Hematopoietic multipotent progenitor cell treated with erythropoietin and hydrocortisone succinate and interleukin-3 and kit ligand, for 4 days (in vitro differentiated cells): ENCODE measurements at places on chromosomes 1 and 21.

- DNase-seq: no peak
Observed at GRCh38 chr1:182611326-182611725, 7.1 kb upstream of the RGS16 start.

- peak; percentile 73 for DNase-seq
Observed at GRCh38 chr1:204445860-204446412, 34.3 kb upstream of the PPP1R15B start.

DNA sequence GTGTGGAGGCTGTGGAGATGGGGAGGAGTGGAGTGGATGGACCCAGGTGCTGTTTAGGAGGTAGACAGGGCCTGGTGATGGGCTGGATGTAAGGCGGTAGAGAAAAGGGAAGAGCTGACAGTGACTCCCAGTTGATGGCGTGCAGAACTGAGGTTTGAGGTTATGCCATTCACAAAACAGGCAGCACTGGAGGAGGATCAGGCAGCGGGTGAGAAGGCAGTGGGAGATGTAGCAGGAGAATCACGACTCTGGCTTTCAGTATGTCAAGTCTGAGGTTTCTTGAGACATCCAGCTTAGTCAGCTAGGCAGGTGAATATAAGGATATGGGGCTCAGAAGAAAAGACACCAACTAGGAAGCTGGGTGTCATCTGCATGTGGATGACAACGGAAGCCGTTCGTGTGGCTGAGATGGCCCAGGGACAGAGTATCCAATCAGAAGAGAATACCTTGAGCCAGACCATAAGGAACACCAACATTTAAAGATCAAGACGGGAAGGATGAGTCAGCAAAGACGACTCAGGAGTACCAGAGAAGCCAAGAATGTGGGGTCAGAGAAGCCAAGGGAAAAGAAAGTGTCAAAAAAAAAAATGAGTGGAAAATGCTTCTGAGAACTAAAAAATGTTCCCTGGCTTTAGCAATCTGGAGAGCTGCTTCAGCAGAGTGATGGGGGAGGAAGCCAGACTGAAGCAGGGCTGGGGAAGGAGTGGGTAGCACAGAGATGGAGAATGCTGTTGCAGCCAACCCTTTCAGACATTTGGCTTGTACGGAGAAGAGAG, 15.2 kb downstream of the LRRN2 start:
- DNase-seq: no peak

DNA sequence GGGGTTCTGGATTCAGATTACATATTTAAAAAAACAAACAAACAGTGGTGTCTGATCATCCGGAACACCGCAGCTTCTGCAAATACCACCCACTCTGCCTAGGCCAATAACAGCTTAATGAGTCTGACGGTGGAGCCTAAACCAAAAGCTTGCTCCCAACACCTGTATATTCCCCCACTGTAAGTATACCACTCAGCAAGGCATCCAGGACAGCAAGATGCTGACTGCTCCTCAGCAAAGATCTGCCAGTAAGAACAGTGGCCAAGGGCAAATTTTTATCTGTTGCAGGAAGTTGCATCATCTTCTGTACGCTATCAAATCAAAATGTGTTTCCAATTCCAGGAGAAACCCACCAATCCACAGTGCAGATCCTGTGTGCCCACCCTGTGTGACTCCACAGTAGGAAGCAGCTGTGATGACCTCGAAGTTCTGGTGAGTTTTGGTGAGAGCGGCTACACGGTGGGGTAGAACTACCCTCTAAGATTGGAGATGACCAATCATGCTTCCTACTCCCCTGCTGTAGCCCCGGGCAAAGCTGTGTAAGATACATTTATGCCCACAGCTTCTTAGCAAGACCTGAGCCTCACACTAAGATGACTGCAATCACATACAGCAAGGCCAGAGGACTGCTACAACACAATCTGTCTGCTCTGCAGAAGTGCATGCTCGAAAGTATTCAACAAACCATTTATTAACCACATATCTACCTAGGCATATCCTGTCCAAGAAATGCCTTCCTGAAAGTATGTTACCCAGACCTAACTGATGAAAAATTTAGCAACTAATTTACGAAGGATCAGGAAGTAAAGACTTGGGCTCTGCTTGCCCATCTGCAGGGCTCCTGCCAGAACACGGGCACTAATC, 30.5 kb downstream of the SIPA1L2 start:
- DNase-seq: peak; percentile 54

DNA sequence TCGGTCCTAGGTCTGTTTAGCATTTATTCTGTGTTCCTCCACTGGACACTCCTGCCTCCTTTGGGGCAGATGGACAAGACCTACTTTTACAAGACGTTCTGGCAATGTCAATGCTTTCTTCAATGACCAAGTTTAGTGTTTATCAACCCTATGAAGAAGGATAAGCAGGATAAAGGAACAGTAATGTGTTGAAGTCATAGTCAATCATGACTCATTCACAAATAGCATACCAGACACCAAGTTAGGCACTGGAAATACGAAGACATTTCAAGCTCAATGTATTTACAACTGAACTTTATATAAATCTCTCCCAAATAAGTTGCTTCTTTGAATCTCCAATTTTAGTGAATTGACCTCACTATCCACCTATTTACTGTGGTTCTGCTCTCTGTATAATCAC, 4.8 kb upstream of the SLC35D1 start:
- no peak for DNase-seq

- peak; percentile 25 for DNase-seq
Observed at GRCh38 chr1:55245781-55246180, 30.6 kb upstream of the USP24 start.

DNA sequence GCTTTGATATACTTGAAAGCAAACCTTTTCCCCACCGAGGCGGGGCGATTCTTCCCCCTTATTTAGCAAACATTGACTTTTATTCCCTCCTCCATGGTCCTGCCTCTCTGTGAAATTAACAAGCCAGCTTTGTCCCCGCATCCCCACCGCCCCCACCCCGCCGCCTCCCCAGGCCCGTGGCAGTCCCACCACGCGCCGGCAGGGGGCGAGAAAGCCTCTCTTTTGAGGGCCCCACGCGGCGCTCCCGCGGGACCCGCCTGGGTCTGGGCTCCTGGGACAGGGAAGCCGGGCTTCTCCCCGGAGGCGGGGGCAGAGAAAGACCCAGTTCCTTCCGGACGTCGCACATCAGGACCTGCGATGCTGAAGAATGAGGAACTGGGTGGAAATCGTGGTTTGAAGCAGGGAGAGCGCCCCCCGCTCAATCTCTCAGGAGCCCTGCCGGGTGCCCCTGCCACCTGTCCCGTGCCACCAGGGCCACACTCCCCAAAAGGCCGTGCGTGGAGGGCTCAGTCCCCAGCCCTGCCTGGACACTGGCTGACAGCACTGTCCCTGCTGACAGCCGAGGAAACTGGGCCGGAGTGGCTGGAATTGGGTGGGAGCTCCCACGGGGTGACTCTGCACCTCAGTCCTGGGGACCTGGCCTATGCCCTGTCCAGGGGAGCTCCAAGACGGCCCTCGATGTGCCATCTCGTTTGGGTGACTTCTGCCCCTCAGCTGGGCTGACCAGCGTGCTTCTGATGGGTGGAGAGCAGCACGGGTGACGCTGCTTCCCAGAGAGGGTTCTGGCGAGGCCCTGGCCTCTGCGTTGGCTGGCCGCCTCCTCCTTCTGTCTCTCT, 8.6 kb upstream of the ACTRT2 start:
- DNase-seq: peak; percentile 55

DNA sequence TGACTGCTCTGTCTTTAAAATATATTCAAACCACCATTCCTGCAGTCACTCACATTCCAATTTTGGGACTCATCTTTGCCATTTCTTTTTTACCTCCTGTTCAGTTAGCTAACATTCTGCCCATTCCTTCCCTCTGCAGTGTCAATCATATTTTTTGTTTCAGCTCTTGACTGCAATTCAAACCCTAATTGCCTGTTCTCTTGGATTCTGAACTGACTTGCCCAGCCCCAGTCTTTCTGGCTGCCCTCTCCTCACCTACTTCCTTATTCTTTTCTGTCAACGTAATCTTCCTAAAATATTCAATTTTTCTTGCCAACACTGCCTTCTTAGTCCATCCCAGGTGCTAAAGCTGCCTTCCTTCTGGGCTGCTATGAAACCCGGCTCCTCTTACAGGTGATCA, 6.1 kb downstream of the PRDM2 start:
- DNase-seq: peak; percentile 23

- DNase-seq: no peak
Observed at GRCh38 chr21:31555741-31556191, 103.7 kb upstream of the SOD1 start.

- no peak for DNase-seq
Observed at GRCh38 chr1:94723894-94724293, 96.3 kb upstream of the SLC44A3 start.

DNA sequence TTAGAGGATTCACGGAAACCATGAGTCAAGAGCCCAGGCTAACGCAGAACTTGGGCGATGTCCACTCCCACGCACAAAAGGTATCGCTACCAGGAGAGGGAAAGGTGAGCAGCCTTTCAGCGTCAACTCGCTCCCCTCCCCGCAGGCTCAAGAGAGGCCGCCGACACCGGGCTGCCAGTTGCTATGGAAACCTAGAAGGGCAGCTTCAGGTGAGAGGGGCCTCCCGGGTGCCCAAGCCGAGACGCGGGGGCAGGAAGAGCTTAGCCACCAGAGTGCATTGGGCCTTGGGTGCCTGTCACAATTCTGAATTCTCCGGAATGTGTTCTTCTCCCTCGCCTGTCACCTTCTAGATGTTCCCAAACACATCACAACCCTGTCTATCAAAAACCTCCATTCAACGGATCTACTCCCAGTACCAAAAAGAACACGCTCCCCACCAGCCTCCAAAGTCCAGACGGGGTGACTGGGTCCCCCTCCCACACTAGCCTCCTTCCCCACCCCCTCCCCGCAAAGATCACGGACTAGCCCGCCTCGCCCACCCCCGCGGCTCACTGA, 694 bp downstream of the MEAF6 start:
- DNase-seq: peak; percentile 38

DNA sequence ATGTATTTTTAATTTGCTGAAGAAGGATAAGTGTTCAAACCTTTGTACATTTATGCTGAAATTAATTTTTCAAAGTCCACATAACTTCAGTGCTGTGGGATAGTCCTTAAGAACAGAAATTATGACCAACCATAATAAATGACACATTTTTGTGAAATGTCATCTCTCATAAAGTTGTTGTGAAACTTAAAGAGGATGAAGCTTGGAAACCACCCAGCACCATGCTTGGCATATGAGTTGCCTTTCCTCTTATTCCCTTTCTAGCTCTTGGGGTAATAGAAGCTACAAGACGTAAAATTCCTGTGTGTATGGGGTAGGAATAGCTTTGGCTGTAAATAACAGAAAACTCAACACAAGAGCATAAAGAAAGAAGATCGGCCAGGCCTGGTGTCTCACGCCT, 18.9 kb upstream of the USP24 start:
- DNase-seq: no peak

- DNase-seq: peak; percentile 15
Observed at GRCh38 chr1:67675800-67676199, 9.2 kb upstream of the GADD45A start.

DNA sequence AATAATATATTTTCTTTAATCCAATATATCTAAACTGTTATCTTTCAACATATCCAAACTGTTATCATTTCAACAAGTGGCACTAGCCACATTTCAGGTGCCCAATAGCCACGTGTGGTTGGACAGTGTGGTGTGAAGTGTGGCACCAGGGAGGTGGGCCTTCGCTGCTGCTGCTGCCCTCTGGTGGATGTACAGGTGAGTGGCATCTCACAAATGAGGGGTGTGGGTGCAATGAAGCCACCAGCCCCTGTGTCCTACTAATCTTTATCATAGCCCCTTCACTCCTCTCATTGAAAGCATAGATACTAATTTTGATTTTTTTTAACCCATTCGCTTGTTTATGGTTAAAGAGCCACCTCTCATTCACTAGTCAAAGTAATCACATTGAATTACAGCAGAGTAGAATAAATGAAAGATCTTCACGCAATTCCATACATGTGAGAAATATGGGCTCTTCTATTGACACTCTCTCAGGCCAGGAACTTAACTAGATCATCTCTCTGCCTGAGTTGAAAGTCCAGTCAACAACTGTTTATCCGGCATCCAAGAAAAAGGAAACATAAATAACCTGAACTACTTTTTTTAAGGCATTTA, 499.2 kb downstream of the OMA1 start:
- peak; percentile 57 for DNase-seq

GRCh38 chr1:48523558-48523957, 51.6 kb upstream of the SPATA6 start:
- DNase-seq: no peak

- DNase-seq: peak; percentile 23
Observed at GRCh38 chr1:54017979-54018378, at the start of gene LDLRAD1. Gene LDLRAD1, minus strand, starts transcription at chr1:54018186. Its CDS starts 74 bp downstream, at chr1:54018112.

DNA sequence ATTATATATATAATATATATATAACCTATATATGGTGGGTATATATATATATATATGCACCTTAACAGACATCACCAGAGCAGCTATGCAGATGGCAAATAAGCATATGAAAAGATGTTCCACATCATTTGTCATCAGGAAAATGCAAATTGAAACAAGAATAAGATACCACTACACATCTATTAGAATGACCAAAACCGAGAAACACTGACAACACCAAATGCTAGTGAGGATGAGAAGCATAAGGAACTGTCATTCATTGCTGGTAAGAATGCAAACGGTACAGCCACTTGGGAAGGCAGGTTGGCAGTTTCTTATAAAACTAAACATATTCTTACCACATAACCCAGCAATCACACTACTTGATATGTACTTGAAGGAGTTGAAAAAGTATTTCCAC, 219.8 kb upstream of the PRMT6 start:
- no peak for DNase-seq

DNA sequence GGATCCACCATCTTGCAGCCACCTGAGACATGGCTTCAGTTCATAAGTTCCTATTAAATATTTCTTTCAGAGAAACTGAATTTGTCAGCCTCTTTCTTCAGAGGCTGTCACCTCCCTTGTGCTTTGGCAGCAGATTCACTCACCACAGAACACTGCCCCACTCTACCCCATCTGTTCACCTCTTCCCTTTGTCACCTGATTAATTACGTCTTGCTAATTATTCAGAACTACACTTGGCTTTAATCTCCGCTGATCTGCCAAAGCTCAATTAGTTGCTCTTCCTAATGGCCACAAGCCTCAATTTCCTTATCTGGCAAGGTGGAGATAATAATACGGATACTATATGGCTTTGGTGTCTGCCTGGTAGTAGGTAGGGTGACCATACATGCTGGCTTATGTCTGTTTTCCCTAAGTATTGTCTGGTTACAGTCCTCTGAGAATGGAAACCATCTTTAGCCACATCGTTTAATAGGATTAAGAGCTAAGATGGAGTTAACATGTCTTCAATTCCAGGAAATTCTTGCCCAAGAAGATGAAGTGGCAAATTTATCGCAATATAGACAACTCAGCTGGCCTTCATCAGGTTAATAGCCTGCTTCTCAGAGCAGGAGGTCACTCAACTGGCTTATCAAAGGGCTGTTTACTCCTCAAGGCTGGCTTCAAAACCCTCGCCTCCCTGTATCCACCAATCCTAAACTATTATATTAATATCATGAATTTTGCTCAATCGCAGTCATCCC, 58.2 kb upstream of the ADAR start:
- DNase-seq: no peak
